CD4-positive, alpha-beta T cell treated with Interleukin-15 for 4 hours (primary cell): ENCODE measurements at places on chromosomes 7 and 10.

DNA sequence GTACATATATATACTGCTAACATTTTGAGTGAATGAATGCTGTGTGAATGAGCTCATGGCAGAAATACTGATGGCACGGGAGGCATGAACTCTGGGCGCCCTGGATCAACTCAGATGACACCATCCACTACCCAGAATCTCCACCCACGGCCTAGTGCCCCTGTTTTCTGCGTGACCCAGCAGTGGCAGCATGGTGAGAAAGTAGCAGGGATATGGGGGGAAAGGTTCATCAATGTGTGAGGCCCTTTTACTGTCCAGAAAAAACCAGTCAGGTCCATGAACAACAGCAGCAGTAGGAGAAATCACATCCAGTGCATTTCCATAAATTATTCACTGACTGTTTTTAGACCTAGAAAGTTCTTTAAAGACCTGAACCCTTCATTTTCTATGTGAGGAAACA, 391.0 kb upstream of the NRP1 start:
- no peak for DNase-seq

- DNase-seq = no peak
These were observed 35.4 kb upstream of the GPAM start for GRCh38 chr10:112218960-112219359.

- no peak for DNase-seq
These were observed 61.8 kb upstream of the LRRC18 start for GRCh38 chr10:49001402-49001801.

- DNase-seq = peak; percentile 17
These were observed 25.5 kb upstream of the INMT start for GRCh38 chr7:30726296-30727006.

DNA sequence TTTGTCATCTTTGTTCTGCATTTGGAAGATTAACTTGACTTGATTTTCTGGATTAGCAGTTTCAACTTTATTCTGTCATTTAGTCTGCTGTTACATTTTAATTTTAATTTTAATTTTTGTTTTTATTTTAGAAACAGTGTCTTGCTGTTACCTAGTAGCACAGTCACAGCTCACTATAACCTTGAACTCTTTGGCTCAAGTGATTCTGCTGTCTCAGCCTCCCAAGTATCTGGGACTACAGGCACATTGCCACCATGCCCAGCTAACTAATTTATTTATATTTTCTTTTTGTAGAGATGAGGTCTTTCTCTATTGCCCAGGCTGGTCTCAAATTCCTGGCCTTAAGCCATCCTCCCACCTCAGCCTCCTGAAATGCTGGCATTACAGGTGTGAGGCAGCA, 35.3 kb downstream of the PALS2 start:
- no peak for DNase-seq

DNA sequence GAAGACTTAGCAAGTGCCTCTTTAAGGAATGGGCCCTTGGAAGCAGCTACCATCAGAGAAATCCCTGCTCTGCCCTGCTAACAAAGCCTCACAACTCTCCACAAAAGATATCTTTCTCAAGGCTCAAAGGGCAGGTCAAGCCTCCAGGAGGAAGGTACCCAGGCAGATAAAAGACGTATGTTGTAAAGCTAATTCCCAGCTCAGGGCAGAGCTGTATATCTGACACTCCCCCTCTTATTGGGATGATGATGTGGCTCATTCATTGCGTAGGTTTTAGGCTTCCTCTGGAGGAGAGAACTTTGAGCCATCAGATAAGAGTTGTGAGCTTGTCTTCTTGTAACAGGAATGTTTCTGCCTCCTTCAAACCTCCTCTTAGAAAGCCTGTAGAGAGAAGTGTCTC, 145.4 kb downstream of the CALN1 start:
- no peak for DNase-seq

GRCh38 chr10:127877116-127877515, 15.6 kb downstream of the CLRN3 start:
- DNase-seq = no peak

DNA sequence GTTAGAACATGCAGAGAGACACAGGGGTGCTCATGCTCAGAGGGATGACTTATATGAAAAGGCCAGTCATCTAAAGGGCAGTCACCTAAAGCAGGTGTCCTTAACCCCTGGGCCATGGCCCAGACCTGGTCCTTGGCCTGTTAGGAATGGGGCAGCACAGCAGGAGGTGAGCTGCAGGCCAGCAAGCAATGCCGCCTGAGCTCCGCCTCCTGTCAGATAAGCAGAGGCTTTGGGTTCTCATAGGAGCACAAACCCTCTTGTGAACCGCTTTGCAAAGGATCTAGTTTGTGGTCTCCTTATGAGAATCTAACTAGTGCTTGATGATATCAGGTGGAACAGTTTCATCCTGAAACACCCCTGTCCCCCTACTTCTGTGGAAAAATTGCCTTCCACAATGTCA, 14.5 kb downstream of the ANKRD7 start:
- no peak for DNase-seq

DNA sequence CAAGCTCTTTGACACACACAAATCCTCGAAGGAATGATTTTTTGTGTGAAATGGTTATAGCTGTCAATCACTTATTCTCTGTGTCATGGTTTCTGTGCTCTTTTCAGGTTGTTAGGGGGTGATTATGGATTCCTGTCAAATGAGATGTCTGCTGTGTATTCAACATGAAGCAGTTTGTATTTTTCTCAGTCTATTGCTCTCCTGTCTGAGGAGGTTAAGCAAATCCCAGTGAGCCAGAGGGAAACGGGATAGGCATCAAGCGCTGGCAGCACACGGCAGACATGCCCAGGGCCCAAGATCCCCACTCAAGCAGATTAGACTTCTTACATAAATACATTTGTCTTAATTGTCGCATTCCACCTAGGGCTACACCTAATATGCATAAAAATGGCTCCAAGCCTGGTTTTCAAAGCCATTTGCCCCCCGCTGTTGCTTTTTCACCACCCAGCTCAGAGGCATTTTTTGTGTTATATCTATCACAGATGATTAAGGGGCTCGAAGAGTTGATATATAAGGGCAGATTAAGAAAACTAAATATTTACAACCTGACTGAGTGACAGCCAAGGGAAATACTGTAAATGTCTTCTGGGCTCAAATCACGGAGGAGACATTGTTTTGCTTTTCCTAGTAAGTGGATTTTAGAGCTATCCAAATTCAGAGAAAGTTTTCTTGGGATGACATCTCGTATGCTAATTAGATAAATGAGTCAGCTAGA, 192.7 kb upstream of the LRGUK start:
- no peak for DNase-seq

DNA sequence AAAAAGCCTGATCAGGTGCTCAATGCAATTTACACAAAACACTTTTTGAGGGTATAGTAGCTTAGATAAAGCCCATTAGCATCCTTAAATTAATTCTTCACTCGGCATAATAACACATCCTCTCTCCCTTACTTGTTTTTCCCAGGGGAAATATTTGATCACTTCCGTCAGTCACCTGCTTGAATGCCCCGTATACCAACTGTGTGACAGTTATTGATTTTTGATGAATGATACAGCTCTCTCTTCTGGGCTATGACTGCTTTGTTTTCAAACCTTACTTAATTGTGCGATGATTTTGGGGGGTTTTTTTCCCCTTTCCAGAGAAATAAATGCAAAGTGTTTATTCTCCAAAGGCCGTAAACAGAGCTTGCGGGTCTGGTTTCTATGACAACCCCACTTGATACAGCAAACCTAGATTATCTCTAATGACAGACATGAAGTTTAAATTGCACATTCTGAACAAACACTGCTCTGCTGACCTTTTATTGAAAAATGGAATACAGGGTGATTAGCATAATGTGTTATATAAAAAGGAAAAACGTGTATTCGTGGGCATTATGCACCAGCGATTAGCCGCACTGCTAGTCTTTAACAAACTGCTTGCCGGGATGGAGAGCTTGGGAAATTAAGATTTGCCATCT, 78.4 kb upstream of the NANOS1 start:
- DNase-seq = no peak

DNA sequence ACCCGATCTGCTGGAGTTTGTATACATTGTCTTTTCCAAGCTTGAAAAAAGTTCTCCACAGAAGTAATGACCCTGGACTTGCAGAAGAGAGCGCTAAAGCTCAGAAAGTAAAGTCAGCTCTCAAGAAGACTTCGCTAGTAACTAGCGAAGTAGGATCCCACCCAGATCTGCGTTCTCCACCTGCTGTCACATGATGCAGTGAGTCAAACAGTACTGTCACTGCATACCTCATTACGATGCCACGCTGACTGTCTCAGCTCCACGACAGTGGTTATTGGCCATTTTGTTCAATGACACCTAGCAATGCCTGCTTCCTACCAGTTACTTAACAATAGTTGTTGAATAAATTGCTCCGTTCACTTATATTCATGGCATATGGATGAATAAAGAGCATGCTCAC, 29.7 kb upstream of the SEC61G start:
- no peak for DNase-seq

GRCh38 chr7:76351372-76351771, 7.4 kb downstream of the YWHAG start:
- DNase-seq = no peak

GRCh38 chr10:4833286-4833685, 7.3 kb downstream of the AKR1E2 start:
- no peak for DNase-seq

GRCh38 chr10:15455456-15455855, 84.4 kb upstream of the FAM171A1 start:
- DNase-seq = no peak

DNA sequence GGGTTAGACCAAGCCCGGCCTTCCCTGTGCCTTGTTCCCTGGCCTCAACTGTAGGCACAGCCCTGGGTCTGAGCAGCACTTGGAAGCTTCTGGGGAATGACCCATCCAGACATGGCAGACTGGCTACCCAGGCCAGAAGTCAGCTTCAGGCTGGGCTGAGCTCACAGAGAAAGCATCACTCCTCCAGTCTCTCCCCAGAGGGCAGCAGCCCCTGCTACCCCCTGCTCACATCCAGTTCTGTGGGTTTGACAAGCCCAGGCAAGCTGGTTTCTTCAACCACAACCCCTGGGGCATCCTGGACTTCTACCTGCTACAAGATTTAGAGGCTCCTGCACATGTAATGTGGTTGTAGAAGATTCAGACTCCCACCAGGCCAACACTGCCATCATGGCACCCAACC, 9.0 kb downstream of the C10orf71 start:
- DNase-seq = no peak

DNA sequence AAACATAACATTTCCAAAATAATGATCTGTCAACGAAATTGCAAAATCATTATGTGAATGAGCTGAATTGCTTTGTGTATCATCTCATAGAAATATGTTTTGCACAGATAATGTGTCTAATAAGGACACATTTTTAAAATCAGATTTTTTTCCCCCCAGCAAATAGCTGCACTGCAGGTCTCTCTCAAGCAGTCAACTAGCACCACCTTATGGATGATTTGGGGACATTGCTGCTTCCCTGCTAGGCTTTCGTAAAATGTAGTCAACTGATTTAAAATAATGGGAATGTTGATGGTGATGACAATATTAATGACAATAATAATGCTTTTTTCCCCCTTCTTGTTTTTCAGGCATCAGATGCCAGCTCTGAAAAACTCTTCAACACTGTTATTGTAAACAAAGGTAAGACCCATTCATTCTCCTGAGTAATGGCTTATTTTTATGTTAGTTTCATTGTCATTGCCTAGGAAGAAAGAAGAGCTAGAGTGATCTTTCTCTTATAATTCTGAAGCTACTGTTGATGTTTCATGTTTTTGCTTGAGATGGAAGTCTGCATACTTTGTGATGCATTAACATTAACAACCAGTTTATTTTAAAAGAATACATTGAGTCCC, 433.6 kb upstream of the GALNT17 start:
- DNase-seq = peak; percentile 50

GRCh38 chr10:79331709-79332108, 15.6 kb upstream of the PPIF start:
- DNase-seq = peak; percentile 86

- DNase-seq = no peak
These were observed 38.5 kb downstream of the COL1A2 start for GRCh38 chr7:94433224-94433623.

DNA sequence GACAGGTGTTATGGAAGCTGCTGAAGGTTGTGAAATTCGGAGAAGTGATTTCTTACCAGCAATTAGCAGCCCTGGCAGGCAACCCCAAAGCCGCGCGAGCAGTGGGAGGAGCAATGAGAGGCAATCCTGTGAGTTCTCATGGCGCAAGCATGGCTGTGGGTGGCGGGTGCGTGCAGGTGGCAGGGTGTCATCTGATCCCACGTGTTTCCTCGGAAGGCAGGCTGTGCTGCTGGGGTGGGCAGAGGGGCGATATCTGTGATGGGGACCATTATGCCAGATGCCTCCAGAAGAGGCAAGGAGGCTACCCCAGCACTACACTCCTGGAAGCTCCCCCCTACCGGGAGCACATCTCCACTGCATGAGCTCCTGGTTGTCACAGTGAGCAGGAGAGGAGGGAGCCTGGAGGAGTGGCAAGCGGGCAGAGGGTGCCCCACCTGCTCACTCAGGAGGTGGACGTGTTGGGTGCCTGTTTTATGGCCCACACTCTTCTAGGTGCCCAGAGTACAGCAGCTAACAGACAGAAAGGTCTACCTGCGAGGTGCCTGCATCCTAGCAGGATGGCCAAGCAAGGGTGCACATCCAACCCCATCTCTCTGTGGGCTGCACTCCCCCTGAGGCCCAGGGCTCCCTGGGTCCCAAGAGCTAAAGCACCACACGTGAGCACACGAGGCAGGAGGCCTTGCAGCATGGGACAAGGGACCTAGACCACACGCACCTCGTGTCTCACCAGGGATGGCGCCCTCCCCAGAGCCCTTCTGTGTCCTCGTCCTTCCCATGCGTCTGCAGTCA, 204.7 kb downstream of the EBF3 start:
- DNase-seq = no peak

DNA sequence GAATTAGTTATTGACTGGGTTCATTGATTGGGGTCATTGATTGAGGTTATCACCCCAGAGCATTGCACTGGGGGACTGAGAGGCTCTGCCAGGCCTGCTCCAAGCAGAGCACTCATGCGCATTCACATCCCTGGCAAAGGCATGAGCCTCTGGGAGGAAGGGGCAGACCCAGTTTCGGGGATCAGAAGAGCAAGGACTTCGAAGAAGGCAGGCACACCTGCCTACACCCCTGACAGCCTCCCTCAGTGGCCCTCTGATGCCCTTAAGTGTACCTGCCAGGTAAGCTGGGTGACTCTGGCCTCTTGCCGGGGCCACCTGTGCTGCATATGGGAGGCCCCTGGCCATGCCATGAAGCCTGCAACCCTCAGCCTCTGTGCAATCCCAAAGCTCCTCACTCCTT, 181.1 kb downstream of the PTPN20 start:
- no peak for DNase-seq

- DNase-seq = no peak
These were observed 139.1 kb downstream of the ATE1 start for GRCh38 chr10:121788717-121789116.
